ENCODE measurements at places on chromosomes 7 and 10.

DNA sequence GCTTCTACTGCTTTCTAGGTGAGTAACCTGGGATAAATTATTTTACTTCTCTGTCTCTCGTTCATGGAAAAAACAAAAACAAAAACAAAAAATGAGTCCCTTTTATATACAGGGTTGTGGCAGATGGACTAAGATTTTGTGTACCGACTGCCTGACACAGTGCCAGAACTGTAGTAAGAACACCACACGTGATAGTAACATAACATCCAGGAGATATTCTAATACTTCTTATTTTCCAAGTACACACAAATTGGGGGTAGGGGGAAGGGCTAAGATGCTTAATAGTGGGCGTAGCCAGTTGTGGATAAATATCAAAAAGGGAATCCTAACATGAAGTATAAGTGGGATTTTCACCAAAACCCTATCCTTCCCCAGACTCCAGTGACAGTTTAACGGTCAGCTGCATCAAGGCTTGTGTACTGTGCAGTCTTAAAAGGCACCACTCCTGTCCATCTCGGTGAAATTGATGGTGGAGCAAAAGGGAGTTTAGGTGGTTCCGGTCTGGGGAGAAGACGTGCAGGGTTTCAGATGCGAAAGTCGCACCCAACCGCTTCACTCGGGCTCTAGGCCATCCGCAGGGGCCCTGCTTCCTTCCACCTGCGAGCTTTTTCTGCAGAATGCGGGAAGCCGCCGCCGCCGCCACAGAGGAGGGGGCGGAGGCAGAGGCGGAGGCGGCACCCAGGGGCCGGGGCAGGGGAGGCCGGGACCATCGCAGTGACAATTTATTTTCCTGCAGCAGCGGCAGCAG lies at the start of gene STAMBPL1:
Gene STAMBPL1 (plus strand): TSS at position 712 of the 748 bp plus-strand sequence. CDS start 21,464 bp downstream, outside the sequence.
- DNase-seq = no peak

GRCh38 chr10:67788028-67788886 lies 49.7 kb downstream of the DNAJC12 start:
- DNase-seq = no peak

DNA sequence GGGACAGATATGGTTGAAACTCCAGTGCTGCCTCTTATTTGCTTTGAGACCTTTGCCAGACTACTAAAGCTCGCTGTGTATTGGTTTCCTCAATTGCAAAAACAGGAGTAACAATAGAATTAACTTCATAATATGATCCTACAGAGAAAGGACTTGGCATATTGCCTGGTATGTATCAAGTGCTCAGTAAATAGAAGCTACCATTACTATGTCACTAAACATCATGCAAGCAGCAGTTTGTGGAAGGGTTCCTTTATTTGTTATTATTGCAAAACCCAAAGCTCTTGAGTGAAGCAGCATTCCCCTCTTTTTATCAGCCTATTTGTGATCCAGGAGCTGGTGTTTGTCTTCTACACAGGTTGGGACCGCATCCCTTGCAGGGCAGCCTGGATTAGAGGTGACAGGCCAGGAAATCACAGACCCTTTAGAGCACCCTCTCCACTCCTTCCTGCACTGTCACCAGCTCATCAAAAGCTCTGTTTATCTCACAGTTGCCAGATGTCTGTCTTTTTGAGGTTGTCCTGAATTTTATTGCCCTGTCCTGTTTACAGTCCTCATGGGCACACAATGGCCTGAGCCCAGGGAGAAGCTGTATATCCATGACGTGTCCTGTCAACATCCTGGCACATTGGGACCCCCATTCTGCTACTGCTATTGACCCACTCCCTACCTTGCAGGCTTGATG lies 121.5 kb downstream of the SNX10 start:
- no peak for DNase-seq

- no peak for DNase-seq
Observed at GRCh38 chr7:150904011-150904909, 51.9 kb downstream of the AOC1 start.

DNA sequence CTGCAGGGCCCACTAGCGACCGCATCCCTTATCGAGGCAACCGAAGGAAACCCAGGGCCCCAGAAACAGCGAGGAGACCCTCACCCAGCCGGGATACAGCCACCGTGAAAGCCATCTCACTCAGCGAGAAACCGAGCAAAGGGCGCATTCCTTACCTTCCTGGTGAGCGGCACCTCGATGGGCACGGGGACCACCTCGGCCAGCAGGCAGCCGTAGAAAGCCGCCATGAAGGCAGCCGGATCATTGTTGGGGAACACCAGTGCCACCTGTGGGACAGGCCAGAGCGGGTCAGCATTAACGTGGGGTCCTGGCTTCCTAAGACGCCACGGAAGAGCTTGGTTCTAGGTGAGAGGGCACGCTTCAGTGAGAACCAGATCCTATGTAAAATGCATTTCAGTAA lies 263.7 kb downstream of the ZMYND11 start:
- DNase-seq = no peak

- no peak for DNase-seq
Observed at GRCh38 chr10:80535671-80536360, 1.9 kb upstream of the SH2D4B start.

- DNase-seq = no peak
Observed at GRCh38 chr7:90593205-90593604, 2.9 kb upstream of the CDK14 start.

- peak; percentile 51 for DNase-seq
Observed at GRCh38 chr7:116708248-116708647, 36.3 kb downstream of the MET start.

- DNase-seq = no peak
Observed at GRCh38 chr7:139321071-139321745, 19.9 kb upstream of the FMC1 start.

GRCh38 chr7:134943785-134944400 lies 42.4 kb upstream of the AGBL3 start:
- DNase-seq = peak; percentile 47

DNA sequence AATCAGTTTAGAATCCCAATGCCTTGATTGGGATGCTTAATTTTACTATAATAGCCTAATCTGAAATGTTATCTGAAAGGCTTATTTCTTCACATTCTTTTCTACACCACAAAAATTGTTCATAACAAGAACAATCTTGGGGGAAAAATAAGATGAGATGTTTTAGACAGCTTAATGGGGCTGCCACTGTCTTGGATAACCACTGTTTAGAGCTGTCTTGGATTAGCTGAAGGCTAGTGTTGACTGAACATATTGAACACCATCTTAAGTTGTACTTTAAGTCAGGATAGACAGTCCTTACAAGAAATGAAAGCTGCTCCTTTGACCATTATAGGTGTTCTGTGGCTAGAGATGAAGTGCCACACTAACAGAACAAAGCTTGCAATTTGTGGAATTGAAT lies 501.3 kb downstream of the GFRA1 start:
- DNase-seq = no peak

- DNase-seq = no peak
Observed at GRCh38 chr10:120465138-120465537, 8.1 kb downstream of the PLPP4 start.

- peak; percentile 95 for DNase-seq
Observed at GRCh38 chr10:30812018-30812851, 182.7 kb upstream of the LYZL2 start.

DNA sequence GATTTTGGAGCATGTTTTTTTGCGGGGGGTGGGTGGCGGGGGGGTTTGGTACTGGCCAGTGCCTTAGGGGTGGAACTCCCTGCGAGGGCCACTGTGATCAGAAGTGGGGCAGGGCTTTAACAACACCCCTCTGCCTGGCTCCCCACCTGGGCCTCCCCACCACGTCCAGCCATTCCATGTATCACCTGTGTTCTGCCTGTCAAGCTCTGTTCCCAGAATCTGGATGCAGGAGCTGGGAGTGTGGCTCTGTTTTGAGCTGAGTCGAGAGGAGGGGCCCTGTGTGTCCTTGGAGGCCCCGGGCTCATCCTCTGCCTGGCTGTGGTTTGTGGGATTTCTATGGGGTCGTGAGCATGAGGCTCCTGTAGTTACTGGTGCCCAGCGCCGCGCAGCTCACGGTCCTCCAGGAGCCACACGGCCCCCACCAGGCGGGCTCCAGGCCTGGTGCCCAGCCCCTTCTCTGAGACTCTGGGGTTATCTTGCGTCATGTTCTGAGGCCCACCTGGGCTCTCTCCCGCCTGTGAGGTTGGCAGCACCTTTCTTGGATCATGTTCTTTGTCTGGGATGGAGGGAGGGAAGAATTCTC lies 29.6 kb downstream of the PFKFB3 start:
- DNase-seq = no peak

- DNase-seq = no peak
Observed at GRCh38 chr7:31020652-31021051, 31.5 kb upstream of the ADCYAP1R1 start.

DNA sequence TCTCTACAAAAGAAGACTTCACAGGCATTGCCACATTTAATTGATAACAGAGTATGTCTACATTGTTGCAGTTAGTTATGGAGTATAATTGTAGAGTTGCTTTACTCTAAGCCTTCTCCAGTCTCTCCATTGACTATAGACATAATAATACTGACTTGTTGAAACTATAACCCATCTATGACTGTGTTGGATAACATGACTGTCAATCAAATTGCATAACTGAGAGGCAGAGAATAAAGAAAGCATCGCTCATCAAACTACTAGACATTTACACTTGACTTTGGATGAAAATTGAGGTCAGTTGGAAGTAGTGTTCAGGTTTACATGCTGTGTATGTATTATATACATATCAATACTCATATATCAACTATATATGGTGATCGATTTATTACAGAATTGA lies 3.4 kb upstream of the ATXN7L1 start:
- no peak for DNase-seq

DNA sequence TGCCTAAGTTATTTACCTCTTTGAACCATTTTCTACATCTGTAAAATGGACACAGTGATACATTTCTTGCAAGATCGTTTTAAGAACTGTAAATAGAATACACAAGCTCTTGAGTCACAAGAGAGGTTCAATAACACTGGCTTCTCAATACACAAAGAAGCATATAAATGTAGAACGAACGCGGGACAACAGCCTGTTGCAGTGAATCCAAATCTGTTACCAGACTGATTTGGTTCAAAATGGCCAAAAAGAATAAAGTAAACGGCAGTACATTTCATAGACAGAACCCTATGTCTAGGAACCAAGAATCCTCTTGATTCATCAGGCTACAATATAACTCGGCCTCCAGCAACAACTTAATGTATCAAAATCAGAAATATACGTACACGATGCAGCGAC lies 701 bp downstream of the MTPAP start:
- DNase-seq = peak; percentile 41

- DNase-seq = no peak
Observed at GRCh38 chr10:34423673-34424625, 391.1 kb downstream of the PARD3 start.

GRCh38 chr7:30140456-30140855 lies 5.7 kb downstream of the MTURN start:
- DNase-seq = no peak

GRCh38 chr7:154353355-154353767 lies 301.2 kb downstream of the DPP6 start:
- no peak for DNase-seq

DNA sequence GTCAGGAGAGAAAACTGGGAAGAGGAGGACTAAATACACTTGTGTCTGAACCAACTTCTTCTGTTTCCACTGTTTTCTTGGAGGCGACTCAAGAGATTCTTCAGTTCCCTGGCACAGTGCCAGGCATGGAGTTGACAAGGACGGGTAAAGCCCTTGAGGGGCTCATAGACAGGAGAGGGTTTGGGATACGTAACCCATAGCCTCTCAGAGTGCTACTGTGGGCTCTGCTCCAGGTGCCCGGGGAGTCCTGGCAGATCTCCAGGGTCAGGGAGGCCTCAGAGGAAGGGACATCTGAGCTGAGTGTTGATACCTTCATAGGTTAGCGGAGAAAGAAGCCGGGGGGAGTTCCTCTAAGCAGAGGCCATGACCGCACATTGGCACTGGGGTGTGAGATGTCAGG lies 42.0 kb downstream of the GALNT17 start:
- DNase-seq = no peak

DNA sequence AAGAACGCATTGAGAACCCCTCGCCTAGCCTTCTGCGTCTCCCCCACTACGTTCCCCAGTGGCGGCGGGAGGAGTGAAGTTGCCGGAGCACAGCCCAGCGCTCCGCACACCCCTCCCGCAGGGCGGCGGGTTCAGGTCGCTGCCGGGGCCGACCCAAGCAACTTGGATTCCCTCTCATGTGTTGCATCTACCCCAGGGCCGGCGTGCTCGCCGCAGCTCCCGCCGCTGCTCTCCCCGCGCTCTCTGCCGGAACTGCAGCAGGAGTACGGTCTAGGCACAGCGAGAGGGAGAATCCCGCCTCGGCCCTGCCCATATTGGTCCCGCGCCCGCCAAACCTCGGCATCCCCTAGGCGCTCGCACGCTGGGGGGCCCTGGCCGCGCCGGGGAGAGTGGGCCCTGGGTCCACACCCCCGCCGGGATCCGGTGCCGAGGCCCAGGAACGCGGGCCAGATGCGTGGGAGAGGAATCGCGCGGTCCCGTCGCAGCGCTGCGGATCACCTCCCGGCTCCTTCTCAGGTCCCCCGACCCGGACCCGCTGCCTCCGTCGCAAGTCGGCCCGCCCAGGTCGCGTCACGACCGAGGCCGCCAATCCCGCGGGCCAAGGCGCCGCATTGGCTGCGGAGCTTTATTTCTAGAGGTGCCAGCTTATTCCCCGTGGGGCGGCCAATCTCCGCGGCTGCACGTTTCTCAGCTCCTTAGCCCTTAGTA lies 648 bp upstream of the TMEM243 start:
- peak; percentile 78 for DNase-seq

- peak; percentile 75 for DNase-seq
Observed at GRCh38 chr10:102643336-102644065, 778 bp upstream of the TRIM8 start.

- peak; percentile 35 for DNase-seq
Observed at GRCh38 chr10:4511509-4511908, 314.5 kb upstream of the AKR1E2 start.

- DNase-seq = no peak
Observed at GRCh38 chr7:47553309-47553708, 28.6 kb downstream of the TNS3 start.

- DNase-seq = no peak
Observed at GRCh38 chr10:11541296-11541695, 70.2 kb downstream of the USP6NL start.

GRCh38 chr10:20105931-20106330 lies 289.7 kb downstream of the PLXDC2 start:
- DNase-seq = peak; percentile 67

- DNase-seq = no peak
Observed at GRCh38 chr7:37645282-37646050, 38.1 kb upstream of the GPR141 start.

- peak; percentile 75 for DNase-seq
Observed at GRCh38 chr10:13690281-13690825, 103.6 kb downstream of the PRPF18 start.

Measured in astrocyte of the spinal cord (primary cell).